ENCODE measurements at places on chromosomes 4 and X. TPM values are rescaled to one million over a fixed set of nuclear protein-coding genes. Genes with fewer than 3 reads are reported as not detected.

SLC16A2 gene
- total RNA-seq: 17.1 TPM

- H3K27ac ChIP-seq: no peak overlapping the region
- no peaks in the 10 kb centered on the region for H3K36me3 ChIP-seq
- DNase-seq: no peak
These were observed 312.7 kb downstream of the RAB28 start for GRCh38 chr4:13171292-13172057.

DNA sequence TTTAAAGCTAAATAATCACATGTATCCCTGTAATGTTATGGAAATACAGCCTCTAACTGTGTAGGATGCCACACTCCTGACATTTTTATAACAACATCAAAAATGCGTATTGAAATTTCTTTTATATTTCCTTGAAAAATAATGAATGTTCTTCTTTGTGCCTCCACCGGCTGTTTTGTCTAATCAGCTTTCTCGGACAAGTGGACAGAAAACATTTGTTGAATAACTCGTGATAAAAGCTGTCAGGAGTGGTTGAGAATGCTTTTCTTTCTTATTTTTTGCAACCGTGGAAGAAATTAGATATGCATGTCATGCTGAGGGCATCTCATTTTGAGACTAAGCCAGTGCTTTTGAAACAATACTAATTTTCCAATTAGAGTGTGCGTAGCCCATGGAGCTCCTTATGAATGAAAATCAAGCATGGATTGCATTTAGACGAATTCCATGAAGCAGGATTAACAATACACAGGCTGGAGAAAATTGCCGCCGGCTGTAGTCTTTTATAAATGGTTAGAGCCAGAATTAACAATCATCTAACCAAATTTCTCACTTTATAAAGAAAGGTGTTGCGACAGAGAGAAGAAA lies 614.5 kb upstream of the LCORL start:
- no peak overlapping the region for H3K4me3 ChIP-seq
- H3K36me3 ChIP-seq: peaks cover 2% of the 10 kb centered on the region
- no peak for DNase-seq
- no peak overlapping the region for H3K27ac ChIP-seq
- no peaks in the 10 kb centered on the region for H3K27me3 ChIP-seq

DNA sequence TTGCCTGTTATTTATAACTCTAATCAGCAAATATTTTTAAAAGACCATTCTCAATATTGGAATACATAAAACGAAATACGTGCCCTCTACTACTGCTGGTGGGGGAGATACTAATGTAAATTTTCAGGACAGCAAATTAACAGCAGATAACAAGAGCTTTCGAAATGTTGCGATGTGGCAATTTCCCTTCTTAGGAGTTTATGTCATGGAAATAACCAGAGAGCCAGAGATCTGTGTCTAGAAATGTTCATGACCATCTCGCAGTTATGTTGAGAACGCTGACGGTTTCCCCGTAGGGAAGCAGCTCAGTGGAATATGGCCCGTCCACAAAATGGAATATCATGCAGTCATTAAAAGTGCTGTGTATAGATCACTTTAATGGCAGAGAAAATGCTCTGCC lies 238.4 kb upstream of the PSAPL1 start:
- no peak for DNase-seq
- no peaks in the 10 kb centered on the region for H3K4me1 ChIP-seq
- no peak overlapping the region for H3K4me3 ChIP-seq
- H3K27me3 ChIP-seq: no peaks in the 10 kb centered on the region
- peaks cover 6% of the 10 kb centered on the region for H3K36me3 ChIP-seq

DNA sequence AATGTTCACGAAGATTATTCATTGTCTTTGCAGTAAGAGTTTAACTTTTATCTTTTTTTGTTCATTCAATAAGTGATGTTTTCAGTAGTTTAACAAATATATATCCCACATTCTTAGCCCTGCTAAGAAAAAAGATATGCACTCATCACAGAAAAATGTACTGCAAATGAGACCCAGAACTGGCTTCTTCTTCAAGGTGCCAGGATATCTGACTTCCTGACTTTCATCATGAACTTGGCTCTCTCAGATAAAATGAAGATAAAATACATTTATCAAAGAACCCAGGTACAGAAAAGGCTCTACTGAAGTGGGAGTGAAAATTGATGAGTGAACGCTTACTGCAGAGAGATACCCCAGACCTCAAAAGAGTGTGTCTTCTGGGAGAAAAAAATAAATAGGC lies 177.8 kb upstream of the DKK2 start:
- DNase-seq: no peak
- H3K4me3 ChIP-seq: no peak overlapping the region
- no peak overlapping the region for H3K27ac ChIP-seq
- H3K4me1 ChIP-seq: no peaks in the 10 kb centered on the region
- H3K36me3 ChIP-seq: no peaks in the 10 kb centered on the region

GRCh38 chrX:71912156-71912555 lies 1.5 kb downstream of the NHSL2 start:
- H3K27ac ChIP-seq: no peak overlapping the region
- H3K27me3 ChIP-seq: no peaks in the 10 kb centered on the region
- DNase-seq: no peak
- H3K4me1 ChIP-seq: peaks cover 3% of the 10 kb centered on the region

- peak overlapping the region; percentile 76 for H3K4me3 ChIP-seq
- peak; percentile 90 for DNase-seq
- no peak overlapping the region for H3K27ac ChIP-seq
- H3K36me3 ChIP-seq: no peaks in the 10 kb centered on the region
- H3K27me3 ChIP-seq: no peaks in the 10 kb centered on the region
These were observed 46.3 kb downstream of the STARD8 start for GRCh38 chrX:68693481-68694434.

GRCh38 chr4:45442466-45442865 lies 681.4 kb downstream of the GABRG1 start:
- DNase-seq: no peak
- H3K27me3 ChIP-seq: no peaks in the 10 kb centered on the region
- H3K27ac ChIP-seq: no peak overlapping the region
- H3K36me3 ChIP-seq: no peaks in the 10 kb centered on the region
- no peak overlapping the region for H3K4me3 ChIP-seq

- H3K27ac ChIP-seq: no peak overlapping the region
- no peak for DNase-seq
- no peak overlapping the region for H3K4me3 ChIP-seq
These were observed 52.7 kb downstream of the ASB9 start for GRCh38 chrX:15217161-15217560.

DNA sequence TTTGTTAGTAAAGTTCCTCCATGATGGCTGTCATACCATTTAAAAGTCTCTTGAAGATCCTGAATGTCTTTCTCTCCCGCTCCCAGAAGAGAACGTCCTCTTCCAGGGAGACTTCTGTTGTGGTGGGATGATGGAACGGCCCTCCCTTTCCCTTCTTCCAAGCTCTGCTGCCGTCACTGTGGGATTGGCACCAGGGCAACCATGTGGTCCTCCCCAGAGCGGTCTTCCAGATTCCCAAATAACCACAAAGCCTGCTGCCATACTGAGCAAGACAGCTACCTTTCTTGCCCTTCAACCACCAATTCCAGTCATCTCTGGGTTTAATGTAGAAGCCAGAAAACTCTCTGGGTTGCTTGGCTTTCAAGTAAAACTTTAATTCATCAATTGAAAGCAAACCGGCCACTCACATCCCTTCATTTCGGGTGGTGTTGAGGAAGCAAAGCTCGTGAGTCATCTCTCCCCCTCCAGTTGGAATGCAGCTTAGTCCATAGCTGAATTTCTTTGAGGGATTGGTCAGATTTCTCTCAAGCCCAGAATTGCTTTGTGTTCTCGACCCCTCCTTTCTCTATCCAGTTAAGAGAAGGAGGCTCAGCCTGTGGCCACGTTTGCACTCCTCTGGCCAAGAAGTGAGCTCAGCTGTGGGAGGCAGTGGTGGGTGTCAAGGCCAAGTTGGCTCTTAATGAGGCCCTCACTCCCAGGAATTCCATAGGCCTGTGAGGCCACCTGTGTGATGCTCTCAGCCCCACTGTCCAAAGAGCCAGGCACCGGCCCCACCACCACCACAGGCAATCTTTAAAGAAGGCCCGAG lies 36.9 kb downstream of the FHDC1 start:
- no peaks in the 10 kb centered on the region for H3K4me1 ChIP-seq
- no peaks in the 10 kb centered on the region for H3K27me3 ChIP-seq
- DNase-seq: peak; percentile 16
- H3K27ac ChIP-seq: no peak overlapping the region
- H3K36me3 ChIP-seq: peaks cover 44% of the 10 kb centered on the region
- no peak overlapping the region for H3K4me3 ChIP-seq

- no peaks in the 10 kb centered on the region for H3K4me1 ChIP-seq
- H3K27me3 ChIP-seq: no peaks in the 10 kb centered on the region
- no peak for DNase-seq
- H3K27ac ChIP-seq: no peak overlapping the region
- H3K36me3 ChIP-seq: peaks cover 17% of the 10 kb centered on the region
These were observed 93.8 kb downstream of the C4orf51 start for GRCh38 chr4:145773581-145774234.

DNA sequence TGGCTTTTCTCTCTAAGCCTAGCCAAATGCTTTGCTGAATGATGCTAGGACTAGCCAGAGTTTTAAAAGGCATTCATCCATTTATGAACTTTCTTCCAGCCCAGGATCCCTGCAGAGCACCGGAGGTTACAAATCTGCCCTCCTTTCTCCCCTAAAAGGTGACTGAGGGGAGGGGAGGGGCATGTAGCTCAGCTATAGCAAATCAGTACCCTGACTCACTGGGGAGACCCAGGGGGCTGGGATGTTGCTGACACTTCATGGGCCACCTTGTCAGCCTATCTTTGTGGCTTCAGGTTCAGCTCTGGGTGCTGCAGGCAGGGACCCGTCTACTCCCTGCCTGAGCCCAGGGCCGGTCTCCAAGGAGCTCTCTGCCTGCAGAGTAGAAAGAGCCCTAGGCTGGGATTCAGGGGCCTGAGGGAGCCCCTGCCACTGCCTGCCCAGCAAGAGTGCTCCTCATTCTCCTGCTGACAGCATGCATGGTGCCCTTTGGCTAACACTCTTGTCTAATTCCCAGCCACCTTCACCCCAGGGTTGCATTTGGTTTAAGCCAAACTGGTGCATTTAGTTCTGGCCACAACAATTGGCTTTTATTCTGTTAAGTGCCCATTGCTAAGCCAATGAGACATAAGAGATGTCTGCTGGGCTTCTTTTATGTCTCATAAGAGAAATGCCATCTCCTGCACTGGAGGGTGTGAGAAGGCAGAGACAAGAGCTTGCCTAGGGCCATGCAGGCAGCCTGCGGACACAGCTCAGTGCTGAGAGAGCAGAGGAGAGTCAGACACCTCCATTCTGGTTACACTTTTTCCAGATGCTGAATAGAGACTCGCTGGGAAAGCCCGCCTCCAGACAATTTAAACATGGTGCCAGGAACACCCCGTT lies 11.9 kb upstream of the UBA6 start:
- H3K4me3 ChIP-seq: no peak overlapping the region
- peaks cover 9% of the 10 kb centered on the region for H3K4me1 ChIP-seq
- H3K36me3 ChIP-seq: peaks cover 23% of the 10 kb centered on the region
- no peaks in the 10 kb centered on the region for H3K27me3 ChIP-seq

DNA sequence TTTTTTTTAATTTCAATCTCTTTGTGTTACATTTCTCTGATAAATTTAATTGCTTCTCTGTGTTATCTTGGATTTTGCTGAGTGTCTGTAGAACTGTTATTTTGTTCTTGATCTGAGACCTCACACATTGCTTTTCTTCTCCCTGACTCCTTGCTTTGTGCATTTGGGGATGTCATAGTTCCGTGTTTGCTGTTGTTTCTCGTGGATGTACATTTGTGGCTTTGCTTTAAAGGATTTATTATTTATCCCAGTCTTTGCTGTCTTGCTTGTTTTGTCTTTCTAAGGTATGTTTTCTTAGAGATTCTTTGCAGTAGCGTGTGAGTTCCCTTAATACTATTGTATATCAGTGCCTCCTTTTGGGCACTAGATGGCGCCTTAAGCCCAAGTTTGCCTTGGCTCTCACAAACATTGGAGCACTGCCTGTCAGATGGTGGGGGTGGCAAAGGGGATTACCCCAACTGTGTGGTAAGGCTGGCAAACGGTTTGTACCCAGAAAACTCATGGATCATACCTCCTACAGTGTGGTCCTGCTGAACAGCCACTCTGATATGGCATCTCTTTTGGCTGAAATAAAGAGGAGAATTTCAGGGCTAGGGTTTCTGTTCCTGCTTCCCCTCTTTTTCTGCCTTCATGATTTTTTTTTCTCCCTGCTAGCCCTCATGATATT lies 96.4 kb downstream of the PGRMC2 start:
- DNase-seq: peak; percentile 61
- H3K27ac ChIP-seq: no peak overlapping the region
- H3K27me3 ChIP-seq: no peaks in the 10 kb centered on the region
- H3K4me3 ChIP-seq: no peak overlapping the region

GRCh38 chr4:5444918-5445517 lies 263.3 kb downstream of the EVC2 start:
- no peak overlapping the region for H3K4me3 ChIP-seq
- DNase-seq: no peak
- no peaks in the 10 kb centered on the region for H3K27me3 ChIP-seq
- no peak overlapping the region for H3K27ac ChIP-seq
